ENCODE measurements at places on chromosomes 5 and 9.

- DNase-seq: no peak
These were observed 24.2 kb downstream of the NANS start for GRCh38 chr9:98080780-98081179.

DNA sequence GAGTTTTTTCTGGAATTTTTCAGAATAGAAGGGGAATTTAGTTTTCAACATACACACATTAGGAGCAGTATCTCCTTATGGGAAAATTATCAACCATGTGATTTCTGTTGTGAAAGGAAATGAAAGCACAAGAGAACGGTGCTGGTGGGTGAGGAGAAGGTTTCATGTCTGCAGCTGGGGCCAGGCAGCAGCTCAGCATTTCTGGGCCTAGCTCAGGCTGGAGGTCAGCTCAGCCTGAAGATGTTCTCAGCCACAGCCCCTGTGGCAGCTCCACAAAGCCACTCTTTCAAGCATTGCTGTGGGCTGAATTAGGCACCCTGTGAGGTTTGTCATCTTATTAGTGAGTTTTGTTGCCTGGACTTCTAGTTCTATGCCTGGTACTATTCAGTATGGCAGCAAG, 90.3 kb downstream of the DIRAS2 start:
- DNase-seq: no peak

DNA sequence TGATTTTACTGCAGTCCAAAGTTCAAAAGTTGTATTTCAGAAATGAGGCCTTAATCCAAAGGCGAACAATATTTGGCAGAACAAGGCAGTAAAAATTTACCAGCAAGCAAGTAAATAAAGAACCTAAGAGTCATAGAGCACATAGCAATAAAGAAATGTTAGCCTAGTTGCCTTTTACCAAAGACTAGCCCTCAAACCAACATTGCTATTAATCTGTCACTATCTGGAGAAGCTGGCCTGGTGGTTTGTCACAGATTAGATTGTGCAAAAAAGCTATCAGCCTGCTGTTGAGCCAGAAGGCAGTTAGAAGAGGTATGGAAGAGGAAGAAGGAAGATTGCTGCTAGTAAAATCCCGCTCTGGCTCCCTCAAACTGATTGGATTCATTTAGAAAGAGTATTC, 304.7 kb upstream of the KLF4 start:
- DNase-seq: no peak

DNA sequence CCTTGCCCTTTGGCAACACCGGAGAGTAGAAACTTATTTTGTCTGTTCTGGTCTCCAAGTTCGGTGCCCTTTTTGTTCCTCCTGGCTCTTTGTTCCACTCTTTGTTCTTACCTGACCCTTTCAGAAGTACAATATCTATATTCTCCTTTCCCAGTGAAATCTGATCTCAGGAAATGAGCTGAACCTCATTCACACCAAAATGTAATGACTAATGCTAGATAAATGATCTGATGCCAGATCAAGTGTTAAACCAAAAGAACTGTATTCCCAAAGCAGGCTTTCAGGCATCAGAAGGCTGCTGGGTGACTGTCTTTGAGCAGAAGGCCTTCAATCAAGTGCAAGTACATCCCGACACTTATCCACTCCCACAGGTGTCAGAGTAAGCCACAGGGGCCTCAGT, 156.4 kb downstream of the SPOCK1 start:
- no peak for DNase-seq

GRCh38 chr5:141199359-141200235, at the start of gene PCDHB11:
TSS of gene PCDHB11 (plus strand) at chr5:141199627. CDS start at chr5:141199775, 148 bp downstream.
- no peak for DNase-seq

- no peak for DNase-seq
These were observed 100.4 kb upstream of the SLC44A1 start for GRCh38 chr9:105144076-105144475.

GRCh38 chr5:133827011-133827410, 141.4 kb downstream of the C5orf15 start:
- no peak for DNase-seq

DNA sequence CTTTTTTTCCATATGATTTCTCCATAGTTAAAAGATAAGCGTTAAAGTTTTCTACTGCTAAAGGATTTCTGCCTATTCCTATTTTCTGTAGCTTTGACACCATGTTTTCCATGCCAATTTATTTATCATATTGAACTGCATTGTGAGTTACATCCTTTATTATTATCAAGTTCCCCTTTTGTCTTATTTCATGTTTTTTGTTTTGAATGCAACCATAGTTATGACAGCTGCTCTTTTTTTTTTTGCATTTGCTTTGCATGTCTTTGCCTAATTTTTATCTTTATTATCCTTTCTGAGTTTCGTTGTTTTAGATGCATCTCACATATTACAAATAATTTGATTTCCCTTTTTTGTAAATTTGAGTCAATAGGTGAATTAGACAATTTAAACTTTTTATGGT, 161.5 kb downstream of the DEPDC1B start:
- no peak for DNase-seq

DNA sequence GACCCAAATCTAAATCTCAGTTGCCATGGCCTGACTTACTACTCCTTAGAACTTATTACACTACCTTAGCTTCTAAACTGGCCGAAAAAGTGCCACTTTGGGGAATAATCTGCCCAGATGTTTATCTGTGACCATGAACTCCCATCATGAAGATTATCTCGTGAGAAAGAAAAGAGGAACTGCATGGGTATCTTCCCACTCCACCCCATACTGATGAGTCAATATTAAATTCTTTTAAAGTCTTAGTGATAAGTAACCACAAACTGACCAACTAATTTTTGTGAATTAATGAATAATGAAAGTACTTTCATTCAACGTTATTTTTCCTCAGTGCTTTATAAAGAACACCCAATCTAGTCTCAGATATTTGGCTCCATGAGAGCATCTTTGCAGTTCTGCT, 493.5 kb downstream of the EBF1 start:
- DNase-seq: no peak

DNA sequence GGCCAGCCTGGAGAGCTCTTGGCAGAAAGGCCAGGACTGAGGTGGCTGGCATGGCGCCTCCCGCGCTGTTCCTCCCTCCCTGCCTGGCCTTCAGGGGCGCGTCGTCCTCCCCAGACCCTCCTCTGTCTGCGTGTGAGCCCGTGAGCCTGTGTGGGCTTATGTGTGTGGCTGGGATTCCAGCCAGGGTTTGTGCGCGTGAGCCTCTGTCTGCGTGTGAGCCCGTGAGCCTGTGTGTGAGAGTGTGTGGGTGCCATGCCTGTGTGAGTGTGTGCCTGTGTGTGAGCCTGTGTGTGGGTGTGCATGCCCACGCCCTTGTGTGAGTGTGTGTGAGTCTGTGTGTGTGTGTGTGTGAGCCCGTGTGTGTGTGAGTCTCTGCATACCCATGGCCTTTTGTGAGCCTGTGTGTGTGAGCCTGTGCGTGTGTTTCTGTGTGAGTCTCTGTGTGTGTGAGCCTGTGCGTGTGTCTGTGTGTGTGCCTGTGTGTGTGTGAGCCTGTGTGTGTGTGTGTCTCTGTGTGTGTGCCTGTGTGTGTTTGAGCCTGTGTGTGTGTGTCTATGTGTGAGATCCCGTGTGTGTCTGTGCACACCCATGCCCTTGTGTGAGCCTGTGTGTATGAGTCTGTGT, 13.0 kb downstream of the RXRA start:
- DNase-seq: no peak

DNA sequence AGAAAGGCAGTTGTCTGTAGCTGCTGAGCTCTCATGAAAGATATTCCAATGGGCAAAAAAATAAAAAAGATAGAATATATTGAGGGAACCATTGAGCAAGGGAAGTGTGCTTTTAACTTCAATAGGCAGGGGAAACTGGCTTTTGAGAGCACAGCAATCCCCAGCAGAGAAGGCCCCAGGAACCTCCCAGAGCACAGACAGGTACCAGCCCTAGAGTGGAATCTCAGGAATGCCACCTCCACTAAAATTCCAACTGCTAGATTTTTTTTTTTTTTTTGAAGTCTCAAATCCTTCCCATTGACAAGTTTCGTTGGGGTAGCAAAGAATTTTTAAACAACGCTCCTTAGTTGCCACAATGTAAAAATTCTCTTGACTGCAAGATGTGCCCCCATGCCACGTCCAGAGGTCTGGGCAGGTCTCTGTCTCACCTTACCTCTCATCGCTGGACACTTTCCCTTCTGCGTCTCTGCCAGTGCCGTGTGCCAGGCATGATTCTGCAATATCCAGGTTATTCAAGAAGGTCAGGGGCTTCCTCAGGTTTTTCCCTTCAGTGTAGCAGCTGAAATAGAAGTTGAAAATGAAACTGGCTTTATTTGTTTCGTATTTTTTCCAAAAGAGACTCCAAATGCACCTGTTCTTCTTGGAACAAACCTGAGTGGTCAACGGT, 64.2 kb upstream of the IRX1 start:
- no peak for DNase-seq

- DNase-seq: no peak
These were observed 408.9 kb upstream of the SMARCA2 start for GRCh38 chr9:1606253-1606652.

DNA sequence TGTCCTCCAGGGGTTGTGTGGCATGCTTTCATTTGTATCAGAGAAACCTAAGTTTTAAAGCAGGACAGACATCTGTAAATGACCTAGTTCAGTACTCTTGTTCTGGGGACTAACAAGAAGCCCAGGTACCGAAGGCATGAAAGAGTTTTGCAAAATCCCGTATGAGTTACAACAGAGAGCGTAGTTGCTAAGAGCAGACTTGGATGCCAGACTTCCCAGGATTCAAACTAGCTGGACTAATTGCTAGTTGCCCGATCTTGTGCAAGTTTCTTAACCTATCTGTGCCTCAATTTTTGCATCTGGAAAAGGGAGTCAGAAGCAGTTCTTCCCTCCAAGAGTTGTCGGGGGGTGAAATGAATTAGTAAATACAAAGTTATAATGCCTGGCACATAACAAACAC, 20.9 kb downstream of the FBXL7 start:
- DNase-seq: no peak

DNA sequence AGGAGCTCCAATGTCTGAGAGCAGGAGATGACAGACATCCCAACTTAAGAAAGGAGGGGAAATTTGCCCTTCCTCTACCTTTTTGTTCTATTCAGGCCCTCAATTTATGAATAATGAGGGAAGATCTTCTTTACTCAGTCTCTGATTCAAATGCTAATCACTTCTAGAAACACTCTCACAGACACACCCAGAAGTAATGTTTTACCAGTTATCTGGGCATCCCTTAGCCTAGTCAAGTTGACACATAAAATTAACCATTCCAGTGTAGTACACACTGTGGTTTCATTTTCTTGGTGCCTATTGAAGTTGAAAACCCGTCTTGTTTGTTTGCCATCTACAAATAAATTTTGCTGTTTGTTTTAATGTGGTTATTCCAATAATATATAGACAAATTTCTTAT, 167.6 kb downstream of the PCSK1 start:
- DNase-seq: no peak

- no peak for DNase-seq
These were observed 213.0 kb downstream of the FBXL17 start for GRCh38 chr5:108168915-108169314.

DNA sequence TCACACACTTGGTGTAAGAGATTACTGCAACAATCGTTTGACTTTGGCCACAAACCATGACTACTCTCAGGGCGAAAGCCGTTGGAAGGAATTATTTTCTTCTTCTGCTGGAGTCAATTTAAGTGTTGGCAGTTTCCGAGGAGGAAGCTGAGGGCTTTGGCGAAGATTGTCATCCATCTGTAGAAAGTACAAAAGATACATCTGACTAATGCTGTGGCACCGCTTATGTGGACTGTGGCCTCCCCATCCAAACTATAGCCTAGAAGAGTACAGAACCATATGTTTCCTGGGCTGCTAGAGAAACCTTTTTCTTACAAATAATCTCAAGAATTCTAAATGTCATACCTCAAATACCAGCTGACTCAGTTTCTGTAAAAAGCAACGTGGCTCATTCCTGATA, 7.4 kb downstream of the MTX3 start:
- no peak for DNase-seq

DNA sequence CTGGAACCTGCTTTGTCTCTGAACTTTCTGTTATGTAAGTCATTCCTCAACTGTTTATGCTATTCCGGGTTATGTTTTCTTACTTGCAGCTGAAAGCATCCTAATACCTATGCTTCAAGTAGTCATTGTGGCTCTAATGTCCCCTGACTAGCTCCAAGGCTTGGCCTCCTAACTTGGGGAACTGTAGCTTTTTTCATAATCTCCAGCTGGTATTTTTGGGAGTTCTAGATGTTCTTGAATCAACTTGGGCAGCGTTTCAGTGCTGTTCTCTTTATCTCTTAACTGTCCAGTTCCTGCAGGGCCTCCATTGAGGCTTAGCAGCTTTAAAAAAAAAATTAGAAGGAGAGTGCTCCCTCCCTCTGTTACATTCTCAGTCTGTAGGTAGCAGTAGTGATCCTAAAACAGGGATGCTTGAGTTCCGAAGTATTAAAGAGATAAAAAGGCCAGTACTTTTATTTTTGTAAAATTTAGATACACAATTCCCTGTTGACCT, 100.0 kb upstream of the ACTBL2 start:
- no peak for DNase-seq

DNA sequence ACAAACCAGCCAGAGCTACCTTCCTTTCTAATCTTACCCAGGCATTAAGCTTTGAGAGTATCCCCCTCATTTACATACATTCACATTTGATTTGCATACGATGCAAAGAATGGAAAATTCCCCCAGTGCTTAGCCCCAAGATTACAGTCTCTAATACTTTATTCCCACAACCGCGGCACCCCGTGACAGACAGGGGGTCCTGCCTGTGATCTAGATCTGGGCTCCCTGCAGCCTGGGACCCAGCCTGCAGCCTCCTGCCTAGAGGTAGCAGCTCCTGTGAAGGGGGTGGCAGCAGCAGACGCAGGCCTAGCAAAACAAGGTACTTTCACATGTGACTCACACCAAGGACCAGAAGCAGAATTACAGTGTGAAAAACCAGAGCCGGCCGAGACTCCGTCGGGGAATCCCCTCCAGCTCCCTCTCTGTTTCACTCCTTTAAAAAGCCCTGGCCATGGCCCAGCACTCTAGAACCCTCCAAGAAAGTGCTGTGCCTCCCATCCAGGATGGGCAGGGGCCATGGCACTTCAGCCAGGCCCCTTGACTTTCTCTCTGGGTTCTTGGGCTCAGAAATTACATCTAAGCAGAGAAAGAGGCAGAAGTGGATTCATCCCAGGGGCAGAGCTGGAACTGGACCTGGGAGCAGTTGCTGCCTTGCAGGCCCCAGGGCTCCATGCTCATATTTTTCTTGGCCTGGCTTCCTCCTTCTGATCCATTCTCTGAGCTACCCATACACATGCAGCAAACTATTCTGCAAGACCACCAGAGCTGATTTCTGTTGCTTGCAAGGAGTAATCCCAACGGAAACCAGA, 14.0 kb upstream of the TCF7 start:
- DNase-seq: no peak

- no peak for DNase-seq
These were observed 1.2 kb downstream of the SPRY4 start for GRCh38 chr5:142323480-142324135.
